ENCODE measurements at places on chromosomes 6 and 20.

DNA sequence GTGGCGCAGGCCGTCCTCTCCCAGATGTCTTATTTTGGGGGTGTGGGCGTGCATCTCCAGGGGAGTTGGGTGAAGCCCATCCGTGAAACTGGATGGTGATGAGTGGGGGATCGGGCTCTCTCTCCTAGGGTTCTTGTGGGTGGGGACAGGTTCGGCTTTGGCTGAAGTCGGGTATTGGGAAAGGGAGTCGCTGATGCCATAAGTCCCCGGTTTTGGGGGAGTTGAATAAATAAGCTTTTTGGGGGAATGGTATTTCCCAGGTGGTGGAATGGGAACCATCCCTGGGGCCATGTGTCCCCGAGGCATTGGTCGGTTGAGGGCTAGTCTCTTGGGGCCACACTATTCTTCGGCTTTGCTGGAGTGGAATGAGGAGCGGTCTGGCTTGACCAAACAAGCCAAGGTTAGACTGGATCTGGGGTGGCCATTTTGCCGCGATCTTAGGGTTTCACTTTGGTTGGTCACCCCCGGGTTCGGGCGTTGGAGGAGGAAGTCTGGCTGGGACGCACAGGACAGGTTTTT lies 481 bp downstream of the ZNF133 start:
- peak; percentile 33 for DNase-seq
- H3K27ac ChIP-seq, result peak overlapping the region; percentile 85
- H3K4me3 ChIP-seq, result peak overlapping the region; percentile 73
- H3K4me1 ChIP-seq, result no peaks in the 10 kb centered on the region

- no peaks in the 10 kb centered on the region for H3K27me3 ChIP-seq
- peaks cover 100% of the 10 kb centered on the region for H3K4me1 ChIP-seq
- H3K27ac ChIP-seq, result peak overlapping the region; percentile 50
- H3K4me3 ChIP-seq, result no peak overlapping the region
- peaks cover 38% of the 10 kb centered on the region for H3K36me3 ChIP-seq
- no peak for DNase-seq
Observed at GRCh38 chr20:31673943-31674463, 36.3 kb downstream of the COX4I2 start.

GRCh38 chr6:164152611-164153010 lies 738.1 kb downstream of the QKI start:
- no peak overlapping the region for H3K4me3 ChIP-seq
- no peaks in the 10 kb centered on the region for H3K27me3 ChIP-seq
- no peak overlapping the region for H3K27ac ChIP-seq
- no peaks in the 10 kb centered on the region for H3K4me1 ChIP-seq
- H3K36me3 ChIP-seq, result no peaks in the 10 kb centered on the region

- no peaks in the 10 kb centered on the region for H3K36me3 ChIP-seq
- no peak for DNase-seq
- no peaks in the 10 kb centered on the region for H3K4me1 ChIP-seq
- H3K4me3 ChIP-seq, result no peak overlapping the region
- H3K27me3 ChIP-seq, result peaks cover 76% of the 10 kb centered on the region
- no peak overlapping the region for H3K27ac ChIP-seq
Observed at GRCh38 chr20:58808271-58809046, 42.2 kb downstream of the GNAS-AS1 start.

GRCh38 chr6:6315660-6316059 lies 4.8 kb downstream of the F13A1 start:
- no peak overlapping the region for H3K27ac ChIP-seq
- H3K4me1 ChIP-seq, result no peaks in the 10 kb centered on the region
- H3K36me3 ChIP-seq, result no peaks in the 10 kb centered on the region

- no peak overlapping the region for H3K27ac ChIP-seq
- no peak for DNase-seq
- H3K27me3 ChIP-seq, result no peaks in the 10 kb centered on the region
Observed at GRCh38 chr20:38979842-38980241, 17.7 kb downstream of the DHX35 start.

GRCh38 chr6:4888841-4889240 lies 112.6 kb downstream of the CDYL start:
- peaks cover 24% of the 10 kb centered on the region for H3K36me3 ChIP-seq
- no peak overlapping the region for H3K27ac ChIP-seq
- DNase-seq, result no peak
- H3K27me3 ChIP-seq, result no peaks in the 10 kb centered on the region

- no peak for DNase-seq
- H3K36me3 ChIP-seq, result no peaks in the 10 kb centered on the region
- H3K4me3 ChIP-seq, result no peak overlapping the region
- H3K27me3 ChIP-seq, result no peaks in the 10 kb centered on the region
Observed at GRCh38 chr6:55957961-55958422, 82.6 kb upstream of the BMP5 start.

- peaks cover 13% of the 10 kb centered on the region for H3K27me3 ChIP-seq
- no peak overlapping the region for H3K27ac ChIP-seq
- DNase-seq, result peak; percentile 88
- H3K36me3 ChIP-seq, result no peaks in the 10 kb centered on the region
- no peak overlapping the region for H3K4me3 ChIP-seq
Observed at GRCh38 chr20:49384437-49385434, 97.7 kb downstream of the KCNB1 start.

GRCh38 chr6:132614554-132614953 lies 9.5 kb downstream of the TAAR2 start:
- H3K36me3 ChIP-seq, result no peaks in the 10 kb centered on the region
- no peak overlapping the region for H3K27ac ChIP-seq
- H3K4me3 ChIP-seq, result no peak overlapping the region
- H3K27me3 ChIP-seq, result no peaks in the 10 kb centered on the region
- no peak for DNase-seq

GRCh38 chr20:6122873-6123648 lies at the start of gene FERMT1:
Gene FERMT1, minus strand, starts transcription at chr20:6123030. Its CDS starts 3,476 bp downstream, at chr20:6119554.
- peaks cover 33% of the 10 kb centered on the region for H3K27me3 ChIP-seq
- H3K4me1 ChIP-seq, result no peaks in the 10 kb centered on the region
- peak within 1 kb of the TSS; percentile 43 for H3K4me3 ChIP-seq

DNA sequence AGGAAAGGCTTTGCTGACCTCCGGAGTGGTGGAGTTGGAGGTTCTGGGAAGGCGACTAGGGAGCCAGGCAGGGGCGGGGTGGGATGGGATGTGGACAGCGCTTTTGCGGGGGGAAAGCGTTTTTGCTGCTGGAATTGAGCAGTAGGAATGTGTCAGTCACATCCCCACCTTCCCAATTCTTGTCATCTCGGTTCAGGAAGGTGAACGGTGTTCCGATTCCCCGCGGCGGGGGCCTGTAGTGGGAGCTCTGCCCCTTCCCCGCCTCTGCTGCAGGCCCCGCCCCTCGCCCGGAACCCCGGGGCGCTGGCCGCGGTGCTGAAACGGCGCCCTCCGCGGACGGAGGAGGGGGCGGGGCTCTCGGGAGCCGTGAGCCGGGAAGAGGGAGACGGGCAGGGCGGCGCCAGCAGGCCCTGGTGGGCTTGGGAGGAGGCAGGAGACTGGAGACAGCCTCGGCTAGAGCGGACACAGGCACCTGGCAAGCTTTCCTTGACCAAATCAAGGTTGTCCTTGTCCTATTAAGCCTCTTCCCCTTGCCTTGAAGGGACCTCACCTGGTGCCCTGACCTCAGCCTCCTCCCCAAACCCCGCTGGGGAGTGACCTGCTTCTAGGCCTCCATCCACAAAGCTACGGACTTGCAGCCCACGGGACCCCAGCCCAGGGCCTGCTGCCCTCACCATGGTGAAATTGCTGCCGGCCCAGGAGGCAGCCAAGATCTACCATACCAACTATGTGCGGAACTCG lies at the start of gene LHFPL5:
Gene LHFPL5 (plus strand): TSS at position 357 of the 741 bp plus-strand sequence. CDS start 319 bp downstream, at position 676.
- no peak within 1 kb of the TSS for H3K4me3 ChIP-seq
- H3K4me1 ChIP-seq, result peaks cover 6% of the 10 kb centered on the region
- H3K27me3 ChIP-seq, result peaks cover 44% of the 10 kb centered on the region

- no peak for DNase-seq
- no peaks in the 10 kb centered on the region for H3K4me1 ChIP-seq
- no peaks in the 10 kb centered on the region for H3K36me3 ChIP-seq
- H3K27me3 ChIP-seq, result peaks cover 94% of the 10 kb centered on the region
- no peak overlapping the region for H3K27ac ChIP-seq
Observed at GRCh38 chr20:59577037-59577808, 27.1 kb upstream of the PHACTR3 start.

DNA sequence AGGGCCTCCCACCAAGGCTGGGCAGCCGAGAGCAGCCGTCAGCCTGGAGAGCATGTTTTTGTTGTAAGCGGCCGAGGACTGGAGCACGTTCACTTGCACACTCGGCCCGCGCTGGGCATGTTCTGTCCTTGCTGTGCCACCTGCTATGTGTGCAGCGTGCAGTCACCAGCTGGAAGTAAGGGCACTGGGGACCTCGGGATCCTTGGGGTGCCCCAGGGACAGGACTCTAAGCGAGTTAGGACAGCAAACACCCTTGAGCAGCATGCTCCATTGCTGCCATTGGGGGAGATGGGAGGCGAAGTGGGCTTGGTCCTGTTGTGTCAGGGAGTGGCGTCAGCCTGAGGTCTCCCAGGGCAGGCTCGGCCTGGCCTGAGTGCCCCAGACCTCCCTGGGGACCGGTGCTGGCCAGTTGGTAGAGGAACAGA lies 18.6 kb downstream of the DYNLT1 start:
- peaks cover 92% of the 10 kb centered on the region for H3K36me3 ChIP-seq
- DNase-seq, result no peak
- no peaks in the 10 kb centered on the region for H3K27me3 ChIP-seq
- no peak overlapping the region for H3K27ac ChIP-seq
- H3K4me1 ChIP-seq, result no peaks in the 10 kb centered on the region

- DNase-seq, result no peak
- no peaks in the 10 kb centered on the region for H3K36me3 ChIP-seq
- no peak overlapping the region for H3K4me3 ChIP-seq
- no peak overlapping the region for H3K27ac ChIP-seq
Observed at GRCh38 chr20:33883164-33883563, 72.0 kb downstream of the CHMP4B start.

Measured in left lung (tissue), 14 donors.